ENCODE measurements at places on chromosomes 3 and 15. TPM values are rescaled to one million over a fixed set of nuclear protein-coding genes. Genes with fewer than 3 reads are reported as not detected.

DNA sequence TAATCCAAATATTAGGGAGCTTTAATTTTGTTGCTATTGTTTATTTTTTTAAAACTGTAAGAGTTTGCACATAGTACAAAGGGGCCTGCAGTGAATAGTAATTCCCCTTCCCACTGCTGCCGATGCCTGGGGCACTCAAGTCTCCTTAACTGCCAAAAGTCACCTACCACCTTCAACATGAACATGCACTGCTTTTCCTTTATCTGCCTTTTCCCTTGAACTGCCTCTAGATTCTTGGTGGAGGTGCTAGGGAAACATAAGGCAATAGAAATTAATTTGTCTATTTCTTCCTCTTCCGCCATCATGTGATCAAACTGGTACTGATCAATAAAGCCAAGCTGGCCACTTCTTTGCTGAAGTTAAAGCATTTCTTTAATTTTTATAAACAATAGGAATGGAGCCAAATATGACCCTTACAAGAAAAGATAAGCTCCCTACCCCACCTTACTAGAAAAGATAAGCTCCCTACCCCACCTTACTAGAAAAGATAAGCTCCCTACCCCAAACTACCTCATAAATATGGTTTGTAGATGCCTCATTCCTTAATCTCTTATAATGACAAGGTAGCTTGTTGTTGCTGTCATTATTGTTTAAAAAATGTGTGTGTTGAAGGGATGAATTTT is 17.4 kb upstream of the ACAP2 start:
- DNase-seq: no peak

DNA sequence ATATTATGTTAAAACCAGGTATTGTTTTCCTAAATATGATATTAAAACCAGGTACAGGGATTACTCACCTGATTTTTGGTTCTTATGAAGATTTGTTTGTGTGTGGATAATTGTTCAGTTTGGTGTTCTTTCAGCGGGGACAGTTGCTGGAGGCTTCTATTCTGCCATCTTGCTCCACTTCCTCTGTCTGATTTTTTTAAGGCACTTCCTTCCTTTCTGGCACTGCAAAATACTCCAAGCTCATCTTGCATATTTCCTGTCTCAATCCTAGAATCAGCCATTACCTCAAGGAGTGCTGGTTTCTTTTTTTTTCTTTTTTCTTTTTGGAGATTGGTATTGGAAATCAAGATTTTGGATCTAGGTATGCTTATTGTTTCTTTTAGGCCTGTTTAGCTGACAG is 229.9 kb downstream of the SV2B start:
- DNase-seq: no peak

CMSS1 gene
- total RNA-seq: 33.7 TPM

GRCh38 chr15:77181305-77182074 is 110.6 kb upstream of the TSPAN3 start:
- no peak for DNase-seq

DNA sequence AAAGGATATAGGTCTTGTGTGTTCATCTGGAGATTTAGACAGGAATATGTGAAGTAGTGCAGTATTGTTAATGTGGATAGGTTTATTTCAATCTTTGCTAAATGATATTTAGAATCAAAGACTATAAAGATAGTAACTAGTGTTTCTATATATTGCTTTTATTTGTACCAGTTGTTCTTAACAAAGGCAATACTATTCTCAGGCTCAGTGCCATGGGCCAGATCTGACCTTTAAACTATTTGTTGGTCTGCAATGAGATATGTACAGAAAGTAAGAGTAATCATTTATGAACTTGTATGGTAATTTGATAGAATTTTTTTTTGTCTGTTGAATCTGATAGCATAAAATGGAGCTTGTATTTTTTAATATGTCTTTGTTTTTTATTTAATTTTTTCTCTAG is 146.7 kb upstream of the AZI2 start:
- no peak for DNase-seq

DNA sequence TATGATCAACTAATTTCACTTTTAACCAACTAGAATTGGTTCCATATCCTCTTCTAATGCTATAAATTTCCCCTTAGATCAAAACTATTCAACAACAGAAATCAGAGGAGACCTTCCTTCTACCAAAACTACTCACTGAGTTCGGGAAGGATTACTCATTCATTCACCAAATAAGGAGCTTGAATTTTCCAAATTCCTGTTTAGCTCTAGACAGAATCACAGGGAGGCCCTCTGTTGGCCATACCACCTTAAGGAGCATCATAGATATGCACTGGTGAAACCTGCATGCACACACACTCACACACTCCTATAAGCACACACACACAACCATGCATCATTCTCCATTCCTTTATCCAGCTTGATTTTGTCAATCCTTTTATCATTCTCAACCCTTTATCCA is 49.0 kb downstream of the SUCLG2 start:
- DNase-seq: no peak

All from left cardiac atrium (tissue), 4 donors.